HEK293T (cell line): ENCODE measurements at places on chromosomes 7 and 10.
A peak's percentile ranks its signal among the peaks of the same experiment; 100 is the strongest.

DNA sequence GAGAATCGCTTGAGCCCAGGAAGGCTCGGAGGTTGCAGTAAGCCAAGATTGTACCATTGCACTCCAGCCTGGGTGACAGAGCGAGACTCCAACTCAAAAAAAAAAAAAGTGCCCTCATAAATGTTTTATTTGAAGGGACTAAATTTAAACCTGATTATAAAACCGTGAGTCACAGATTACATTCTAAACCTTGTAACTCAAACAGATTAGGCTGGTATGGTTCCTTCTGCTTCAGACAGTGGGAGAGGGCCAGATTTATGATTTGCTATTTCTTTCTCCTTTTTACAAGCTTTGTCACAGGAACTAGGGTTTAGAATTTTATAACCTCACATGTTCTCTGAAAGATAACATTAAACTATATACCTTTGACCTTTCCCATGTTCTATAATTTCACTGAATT lies 801.2 kb upstream of the ZWINT start:
- DNase-seq = peak; percentile 16

DNA sequence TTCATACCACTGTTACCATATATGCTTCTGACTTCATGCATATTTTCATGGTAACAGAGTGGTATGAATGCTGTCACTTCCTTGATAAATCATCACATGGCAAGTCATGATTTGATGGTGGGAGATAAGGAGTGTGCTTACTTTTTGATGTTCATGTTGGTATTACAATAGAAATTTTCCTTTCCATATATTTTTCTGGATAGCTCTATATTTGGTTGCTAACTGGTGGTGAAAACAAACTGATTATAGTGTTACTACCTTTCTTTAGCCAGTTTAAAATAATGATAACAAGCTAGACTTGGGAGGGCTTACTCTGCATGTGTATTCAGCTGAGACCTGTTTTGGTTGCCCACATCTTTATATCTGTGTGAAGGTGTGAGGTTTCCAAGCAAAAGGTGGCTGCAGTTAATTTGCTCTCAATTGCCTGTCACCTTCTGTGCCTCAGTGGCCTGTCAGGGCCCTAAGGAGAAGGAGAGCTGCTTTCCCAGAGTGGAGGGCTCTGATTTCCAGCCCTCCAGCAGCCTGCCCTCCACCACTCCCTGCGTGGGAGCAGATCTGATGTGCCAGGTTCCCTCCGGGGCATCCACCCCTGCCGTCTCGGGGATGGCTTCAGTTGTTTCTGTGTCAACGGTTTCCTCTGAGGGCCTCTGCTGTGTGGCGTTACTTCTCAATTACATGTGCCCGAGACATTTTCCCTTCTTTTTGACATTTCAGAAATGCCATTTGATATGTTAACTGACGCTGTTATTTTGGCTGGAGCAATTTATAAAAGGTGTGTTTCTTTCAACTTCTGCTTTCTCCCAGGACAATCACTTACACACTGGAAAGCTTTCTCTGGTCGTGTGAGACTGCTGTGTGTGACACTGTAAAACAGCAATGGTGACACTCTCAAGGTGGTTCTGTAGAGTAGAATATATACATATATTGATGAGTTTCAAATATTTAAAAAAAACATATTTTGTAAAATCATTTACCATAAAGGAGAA lies 107.7 kb upstream of the KLF6 start:
- no peak for DNase-seq

DNA sequence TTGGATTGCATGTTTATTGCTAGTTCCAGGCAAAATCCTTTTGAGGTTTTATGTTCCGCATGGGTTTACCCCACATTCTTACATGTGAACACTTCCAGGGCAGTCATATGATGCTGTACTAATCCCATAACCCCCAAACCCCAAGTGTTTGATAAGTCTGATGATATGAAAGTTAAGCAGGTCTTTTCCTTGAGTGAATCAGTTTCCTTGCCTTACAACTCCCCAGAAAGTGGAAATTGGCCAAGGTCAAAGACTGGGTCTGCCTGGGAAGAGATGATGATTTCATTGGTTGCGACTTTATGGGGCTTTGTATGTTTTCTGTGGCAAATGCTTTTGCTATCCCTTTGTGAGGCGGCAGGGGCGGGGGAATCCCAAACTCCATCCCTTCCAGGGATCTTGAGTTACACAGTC lies 24.7 kb downstream of the AFAP1L2 start:
- no peak for DNase-seq

DNA sequence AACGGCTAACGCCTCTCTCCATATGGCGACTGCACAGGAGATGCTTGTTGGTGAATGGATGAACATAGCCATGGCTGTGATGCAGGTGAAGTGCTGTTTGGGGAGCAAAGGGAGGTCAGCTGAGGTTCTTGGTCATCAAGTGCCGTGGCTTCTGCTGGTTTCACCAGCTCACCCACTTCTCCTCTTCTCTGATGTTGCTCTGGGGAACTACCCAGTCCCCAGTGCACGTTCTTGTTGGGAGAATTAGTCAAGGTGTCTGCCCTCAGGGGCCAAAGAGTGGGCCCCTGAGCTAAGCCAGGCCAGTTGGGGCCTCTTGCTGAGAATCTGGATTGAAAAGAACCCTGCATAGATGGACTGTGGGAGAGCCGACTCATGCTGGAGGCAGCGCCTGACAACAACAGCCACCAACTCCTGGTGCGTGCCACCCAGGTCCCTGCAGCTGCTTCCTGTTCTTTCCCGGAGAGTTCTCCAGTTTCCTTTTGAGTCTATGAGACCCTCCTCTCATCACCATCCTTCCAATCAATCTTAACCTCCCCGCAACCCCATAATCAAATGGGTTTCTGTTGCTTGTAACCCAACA lies 3.0 kb downstream of the BTBD16 start:
- DNase-seq = no peak
